ENCODE measurements at places on chromosomes 16 and 17.

GRCh38 chr16:72936408-72936807 lies 111.5 kb downstream of the ZFHX3 start:
- no peak for DNase-seq

- no peak for DNase-seq
These were observed 232.3 kb downstream of the XYLT1 start for GRCh38 chr16:17238285-17239028.

GRCh38 chr17:49227436-49228261 lies 2.9 kb downstream of the PHOSPHO1 start:
- DNase-seq: no peak

GRCh38 chr17:27797390-27798091 lies 2.8 kb downstream of the NOS2 start:
- no peak for DNase-seq

- DNase-seq: no peak
These were observed 10.1 kb downstream of the FADS6 start for GRCh38 chr17:74883241-74883745.

DNA sequence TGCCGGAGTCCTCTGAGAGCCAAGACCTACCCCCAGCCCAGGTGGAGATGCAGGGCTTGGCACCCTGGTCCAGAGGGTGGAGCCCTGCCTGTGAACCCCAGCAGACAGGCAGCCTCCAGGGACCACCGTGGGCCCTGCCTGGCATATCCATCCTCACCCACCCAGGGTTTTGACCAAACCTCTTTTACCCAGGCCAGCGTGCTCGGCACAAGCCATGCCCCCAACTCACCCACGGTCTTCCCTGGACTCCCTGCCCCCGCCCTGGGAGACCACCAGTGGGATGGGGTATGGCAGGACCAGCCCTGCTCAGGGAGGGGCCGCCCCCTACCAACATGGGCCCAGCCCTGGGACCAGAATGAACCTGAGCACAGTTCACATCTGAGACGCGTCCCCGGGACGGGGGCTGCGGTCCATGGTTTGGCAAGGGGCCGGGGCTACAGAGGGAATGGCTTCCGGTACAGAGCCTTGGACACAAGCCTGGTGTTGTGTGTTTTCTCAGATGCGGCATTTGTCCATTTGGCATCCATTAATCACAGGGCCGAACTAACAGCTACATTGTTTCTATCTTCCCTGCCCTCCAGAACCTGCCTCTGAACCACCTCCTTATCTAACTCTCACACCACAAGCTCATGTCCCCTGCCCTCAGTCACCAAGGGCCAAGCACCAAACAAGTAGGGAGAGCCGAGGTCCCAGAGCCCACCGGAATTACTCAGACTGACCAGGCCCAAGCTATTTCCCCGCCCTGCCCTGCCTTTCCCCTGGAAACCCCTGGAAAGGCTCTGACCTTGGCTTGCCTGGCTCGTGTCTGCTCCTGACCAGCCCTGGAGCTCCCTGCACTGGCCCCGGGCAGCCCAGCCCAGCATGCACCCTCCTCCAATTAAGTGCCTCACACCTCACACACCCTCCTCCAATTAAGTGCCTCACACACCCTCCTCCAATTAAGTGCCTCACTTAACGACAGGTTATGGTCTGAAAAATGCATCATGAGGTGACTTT lies 14.1 kb downstream of the HS3ST6 start:
- no peak for DNase-seq

- DNase-seq: no peak
These were observed 757 bp downstream of the ORMDL3 start for GRCh38 chr17:39926588-39927100.

DNA sequence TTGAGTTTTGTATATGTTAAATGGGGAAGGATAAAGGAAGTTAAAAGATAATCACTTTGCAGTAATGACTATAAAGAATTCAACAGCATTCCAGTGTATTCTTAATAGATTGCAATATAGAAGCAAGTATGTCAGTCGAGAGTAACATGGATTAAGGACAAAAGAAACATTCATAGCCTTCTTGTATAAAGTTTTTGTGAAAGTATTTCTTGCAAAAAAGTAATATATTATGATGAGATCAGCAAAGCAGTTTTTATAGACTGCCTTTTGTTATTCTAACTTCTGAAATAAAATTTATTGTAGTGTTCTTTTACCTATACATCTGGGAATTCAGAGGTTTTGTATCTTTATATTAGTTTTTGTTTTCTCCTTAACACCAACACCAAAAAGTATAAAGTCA lies 184.9 kb upstream of the RBL2 start:
- DNase-seq: no peak

GRCh38 chr16:12511708-12512107 lies 292.0 kb downstream of the CPPED1 start:
- DNase-seq: no peak

- DNase-seq: no peak
These were observed 105.9 kb downstream of the ZFHX3 start for GRCh38 chr16:72942021-72942420.

- no peak for DNase-seq
These were observed 64.2 kb upstream of the KIFC3 start for GRCh38 chr16:57866529-57866918.

DNA sequence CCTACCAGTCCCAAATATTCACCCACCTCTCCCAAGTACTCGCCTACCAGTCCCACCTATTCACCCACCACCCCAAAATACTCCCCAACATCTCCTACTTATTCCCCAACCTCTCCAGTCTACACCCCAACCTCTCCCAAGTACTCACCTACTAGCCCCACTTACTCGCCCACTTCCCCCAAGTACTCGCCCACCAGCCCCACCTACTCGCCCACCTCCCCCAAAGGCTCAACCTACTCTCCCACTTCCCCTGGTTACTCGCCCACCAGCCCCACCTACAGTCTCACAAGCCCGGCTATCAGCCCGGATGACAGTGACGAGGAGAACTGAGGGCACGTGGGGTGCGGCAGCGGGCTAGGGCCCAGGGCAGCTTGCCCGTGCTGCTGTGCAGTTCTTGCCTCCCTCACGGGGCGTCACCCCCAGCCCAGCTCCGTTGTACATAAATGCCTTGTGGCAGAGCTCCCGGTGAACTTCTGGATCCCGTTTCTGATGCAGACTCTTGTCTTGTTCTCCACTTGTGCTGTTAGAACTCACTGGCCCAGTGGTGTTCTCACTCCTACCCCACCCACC lies 29.8 kb downstream of the POLR2A start:
- DNase-seq: no peak

- DNase-seq: no peak
These were observed 146.4 kb upstream of the CIBAR2 start for GRCh38 chr16:85258629-85259028.

DNA sequence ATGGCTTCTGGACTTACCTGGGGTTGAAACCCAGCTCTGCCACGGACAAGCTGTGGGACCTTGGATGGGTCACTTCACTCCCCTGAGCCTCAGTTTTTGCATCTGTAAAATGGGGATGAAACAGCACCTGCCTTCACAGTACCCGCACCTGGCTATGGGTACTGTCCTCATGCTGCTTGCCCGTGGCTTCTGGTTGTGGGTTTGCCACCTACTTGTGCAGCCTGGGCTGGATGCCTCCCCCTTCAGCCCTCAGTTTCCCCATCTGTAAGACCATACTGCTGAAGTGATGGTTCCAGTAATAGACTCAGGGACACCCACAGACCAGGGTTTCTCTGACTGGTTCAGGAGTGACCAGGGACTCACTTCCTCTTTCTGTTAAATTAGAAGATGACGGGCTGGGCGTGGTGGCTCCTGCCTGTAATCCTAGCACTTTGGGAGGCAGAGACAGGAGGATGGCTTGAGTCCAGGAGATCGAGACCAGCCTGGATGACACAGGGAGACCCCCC lies 9.4 kb downstream of the GLIS2 start:
- DNase-seq: no peak

DNA sequence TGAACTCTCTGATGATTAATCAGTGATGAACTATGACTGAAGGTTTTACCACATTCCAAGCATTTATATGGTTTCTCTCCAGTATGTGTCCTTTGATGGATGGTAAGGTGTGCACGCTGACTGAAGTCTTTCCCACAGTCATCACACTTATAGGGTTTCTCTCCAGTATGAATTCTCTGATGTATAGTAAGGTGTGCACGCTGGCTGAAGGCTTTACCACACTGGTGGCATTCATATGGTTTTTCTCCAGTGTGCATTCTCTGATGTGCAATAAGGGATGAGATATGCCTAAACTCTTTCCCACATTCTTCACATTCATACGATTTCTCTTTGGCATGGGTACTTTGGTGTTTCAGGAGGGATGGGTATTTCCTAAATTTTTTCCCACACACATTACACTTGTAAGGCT lies 16.4 kb downstream of the ZNF287 start:
- no peak for DNase-seq

GRCh38 chr16:81283044-81283443 lies 31.7 kb upstream of the GAN start:
- DNase-seq: no peak

DNA sequence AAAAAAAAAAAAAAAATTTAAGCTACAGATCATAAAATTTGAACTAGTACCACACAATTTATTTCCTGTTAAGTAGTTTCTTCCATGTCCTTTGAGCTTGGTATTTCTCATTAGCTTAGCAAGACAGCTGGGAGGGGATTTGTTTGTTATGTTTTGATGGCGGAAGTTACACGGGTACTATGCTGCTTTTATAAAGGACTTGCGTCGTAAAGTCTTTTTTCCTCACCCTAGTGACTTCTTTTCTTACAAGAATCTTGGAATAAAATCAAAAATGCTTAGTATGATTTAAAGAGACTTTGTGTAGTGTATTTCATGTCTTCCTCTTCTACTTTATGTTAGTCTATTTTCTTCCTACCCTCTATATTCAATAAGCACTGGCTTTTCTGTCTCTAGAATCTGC lies 89.1 kb downstream of the NLK start:
- DNase-seq: no peak

DNA sequence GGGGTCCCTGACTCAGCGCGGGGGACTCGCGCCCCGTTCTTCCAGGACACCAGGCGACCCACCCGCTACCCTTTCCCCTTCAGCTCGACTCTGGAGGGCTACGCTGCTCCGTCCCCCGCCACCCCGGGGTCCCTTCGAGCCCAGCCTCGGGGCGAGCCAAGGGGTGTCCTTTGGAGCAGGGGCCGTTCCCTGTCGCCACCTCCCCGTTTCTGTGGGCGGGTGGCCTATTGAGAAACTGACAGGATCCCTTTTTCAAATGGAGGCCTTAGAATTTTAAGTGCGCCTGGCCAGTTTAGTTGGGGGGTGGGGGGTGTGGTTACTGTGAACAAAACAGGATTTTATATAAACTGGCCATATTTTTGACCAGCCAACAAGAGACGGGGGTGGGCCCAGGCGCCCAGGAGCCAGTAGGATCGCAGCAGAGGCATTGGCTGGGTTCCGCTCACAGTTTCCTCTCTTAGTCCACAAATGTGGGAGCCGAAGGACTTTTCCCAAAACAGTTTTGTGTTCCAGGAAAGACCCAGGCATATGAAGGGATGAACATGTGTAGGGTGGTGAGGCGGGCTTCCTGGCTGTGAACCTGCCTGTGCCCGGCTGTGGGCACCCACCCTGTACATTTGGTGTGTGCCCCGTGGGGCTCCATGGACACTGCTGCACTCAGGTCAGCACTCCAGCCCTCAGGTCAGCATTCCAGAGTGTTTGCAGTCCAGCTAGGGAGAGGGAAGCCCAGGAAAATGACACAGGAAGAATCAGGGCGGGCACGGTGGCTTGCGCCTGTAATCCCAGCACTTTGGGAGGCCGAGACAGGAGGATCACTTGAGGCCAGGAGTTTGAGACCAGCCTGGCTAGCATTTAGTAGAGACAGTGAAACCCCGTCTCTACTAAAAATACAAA lies 722 bp upstream of the TIMP2 start:
- no peak for DNase-seq

GRCh38 chr16:23896832-23897821 lies 61.3 kb downstream of the PRKCB start:
- DNase-seq: no peak

DNA sequence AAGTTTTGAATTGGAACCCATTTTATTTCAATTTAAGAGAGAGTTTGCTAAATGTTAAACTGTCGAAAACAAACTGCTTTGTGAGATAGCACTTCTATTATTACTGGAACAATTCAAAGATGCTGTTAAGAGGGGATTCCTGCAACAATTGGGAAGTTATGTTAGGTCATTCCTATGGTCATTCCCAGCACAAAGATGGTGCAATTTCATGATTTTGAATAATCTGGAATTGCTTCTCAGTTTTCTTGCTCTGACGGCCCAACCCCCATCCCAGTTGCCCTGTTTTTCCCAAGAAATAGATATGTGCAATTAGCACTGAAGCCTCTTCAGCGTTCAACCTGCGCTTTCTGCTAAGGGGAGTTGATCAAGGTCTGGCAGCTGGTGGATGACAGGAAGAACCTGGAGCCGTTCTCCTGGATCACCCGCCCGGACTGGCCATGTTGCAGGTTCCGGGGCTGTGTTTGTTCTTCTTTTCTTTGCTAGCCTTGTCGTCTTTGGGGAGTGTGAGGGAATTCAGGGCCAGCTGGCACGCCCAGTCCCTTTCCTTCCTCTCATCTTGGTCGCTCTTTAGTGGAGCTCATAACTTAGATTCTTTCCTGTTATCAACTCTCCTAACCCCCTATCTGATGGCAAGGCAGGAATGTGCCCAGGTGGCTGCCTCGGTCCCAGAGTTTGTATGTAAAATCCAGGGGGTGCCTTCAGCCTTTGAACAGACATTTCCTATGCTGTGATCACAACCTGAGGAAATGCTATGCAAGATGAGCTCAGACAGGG lies 29.0 kb upstream of the IRF8 start:
- no peak for DNase-seq

GRCh38 chr16:67940446-67941089 lies 3.4 kb downstream of the LCAT start:
- no peak for DNase-seq

DNA sequence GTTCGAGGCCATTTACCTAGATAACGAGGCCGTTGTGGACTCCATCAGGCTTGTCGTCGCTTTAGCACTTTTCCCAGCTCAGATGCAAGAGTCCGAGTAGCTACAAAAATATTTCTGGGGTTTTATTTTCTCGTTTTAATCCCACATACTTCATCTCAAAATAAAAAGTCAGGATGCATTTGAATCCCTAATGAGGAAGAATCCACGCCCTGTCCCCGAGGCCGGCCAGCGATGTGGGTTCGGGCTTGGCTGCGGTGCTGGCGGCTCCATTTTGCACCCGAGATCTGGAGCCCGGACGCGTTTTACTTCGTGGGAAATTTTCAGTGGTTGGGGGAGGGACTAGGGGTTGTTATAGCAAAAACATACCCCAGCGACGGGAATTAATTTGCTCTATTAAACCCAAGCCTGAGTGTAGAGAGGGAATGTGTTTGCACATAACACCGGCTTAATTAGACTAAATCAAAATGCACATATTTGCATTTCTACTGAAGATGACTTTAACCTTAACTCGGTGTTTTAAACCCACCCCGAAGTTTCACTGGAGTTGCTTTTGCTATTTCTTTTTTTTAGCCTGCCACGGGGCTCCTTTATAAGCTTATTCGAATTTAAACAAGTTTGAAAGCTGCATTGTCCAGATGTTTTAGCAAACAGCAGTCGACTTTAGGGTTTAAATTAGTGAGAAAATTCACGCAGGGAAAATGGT lies 4.8 kb downstream of the IRX5 start:
- DNase-seq: no peak

GRCh38 chr17:64147110-64148016 lies 17.4 kb upstream of the ERN1 start:
- DNase-seq: no peak

Measured in activated CD8-positive, alpha-beta memory T cell treated with anti-CD3 and anti-CD28 coated beads for 4 hours (primary cell).